ENCODE measurements at places on chromosomes 3 and 15.

- DNase-seq = no peak
Measured at GRCh38 chr15:99393641-99394040, 142.4 kb downstream of the LRRC28 start.

- DNase-seq = no peak
Measured at GRCh38 chr3:112633757-112634156, 7.2 kb downstream of the CCDC80 start.

DNA sequence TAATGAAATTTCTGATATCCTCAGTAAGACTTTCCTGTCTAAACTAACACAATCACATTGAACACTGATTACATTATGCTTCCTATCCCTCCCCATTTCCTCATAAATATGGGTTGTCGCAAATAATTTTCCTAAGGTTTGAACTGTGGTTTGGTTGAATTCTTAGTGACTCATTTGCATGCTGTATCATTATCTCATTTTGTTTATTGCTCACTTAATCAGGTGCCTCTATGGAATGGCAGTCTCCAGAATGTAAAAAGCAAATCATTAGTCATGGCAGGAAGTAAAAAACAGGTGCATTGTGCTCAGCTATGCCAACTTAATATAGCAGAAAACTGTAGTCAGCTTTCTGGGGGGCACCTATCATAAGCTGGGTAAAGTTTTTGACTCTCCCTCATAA, 216.0 kb upstream of the ZBTB20 start:
- DNase-seq = no peak

GRCh38 chr15:93047621-93048425, 41.2 kb downstream of the RGMA start:
- DNase-seq = no peak

- no peak for DNase-seq
Measured at GRCh38 chr3:193863657-193864357, 270.8 kb downstream of the OPA1 start.

- DNase-seq = no peak
Measured at GRCh38 chr3:141240687-141241615, 9.3 kb downstream of the PXYLP1 start.

DNA sequence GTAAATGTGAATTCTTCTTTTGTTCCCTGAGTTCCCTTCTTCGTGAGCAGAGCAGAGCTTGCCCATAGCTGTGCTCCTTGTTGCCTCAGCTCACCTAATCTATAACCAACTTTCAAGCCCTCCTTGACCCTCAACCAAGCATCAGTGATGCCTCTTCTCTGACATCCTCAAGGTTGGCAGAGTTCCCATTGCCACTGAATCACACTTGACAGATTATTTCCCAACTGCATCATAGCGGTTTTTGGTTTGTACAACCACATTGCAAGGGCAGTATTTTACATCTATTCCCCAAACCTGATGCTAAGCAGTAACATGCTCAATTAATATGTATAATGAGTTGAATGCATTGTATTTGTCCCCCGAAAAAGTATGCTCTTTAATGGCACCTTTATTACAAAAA, 133.0 kb upstream of the SNTN start:
- DNase-seq = no peak

DNA sequence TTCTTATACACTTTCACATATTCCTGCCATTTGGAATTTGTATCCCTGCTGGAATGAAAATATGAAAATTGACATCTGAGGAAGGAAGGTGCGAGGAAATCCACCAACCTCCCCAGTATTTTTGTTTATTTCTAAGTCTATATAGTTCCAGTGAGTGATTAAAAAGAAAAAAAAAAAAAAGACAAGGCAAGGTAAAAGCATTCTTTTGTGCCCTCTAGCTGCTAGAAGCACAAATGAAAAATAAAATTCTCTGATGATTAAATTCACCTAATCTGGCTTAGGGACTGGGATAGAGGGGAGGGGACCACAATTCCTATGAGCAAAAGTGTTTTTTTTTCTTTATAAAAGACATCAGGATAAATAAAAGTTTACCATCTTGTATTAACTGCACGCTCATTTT, 370.9 kb downstream of the NR2F2 start:
- DNase-seq = no peak

DNA sequence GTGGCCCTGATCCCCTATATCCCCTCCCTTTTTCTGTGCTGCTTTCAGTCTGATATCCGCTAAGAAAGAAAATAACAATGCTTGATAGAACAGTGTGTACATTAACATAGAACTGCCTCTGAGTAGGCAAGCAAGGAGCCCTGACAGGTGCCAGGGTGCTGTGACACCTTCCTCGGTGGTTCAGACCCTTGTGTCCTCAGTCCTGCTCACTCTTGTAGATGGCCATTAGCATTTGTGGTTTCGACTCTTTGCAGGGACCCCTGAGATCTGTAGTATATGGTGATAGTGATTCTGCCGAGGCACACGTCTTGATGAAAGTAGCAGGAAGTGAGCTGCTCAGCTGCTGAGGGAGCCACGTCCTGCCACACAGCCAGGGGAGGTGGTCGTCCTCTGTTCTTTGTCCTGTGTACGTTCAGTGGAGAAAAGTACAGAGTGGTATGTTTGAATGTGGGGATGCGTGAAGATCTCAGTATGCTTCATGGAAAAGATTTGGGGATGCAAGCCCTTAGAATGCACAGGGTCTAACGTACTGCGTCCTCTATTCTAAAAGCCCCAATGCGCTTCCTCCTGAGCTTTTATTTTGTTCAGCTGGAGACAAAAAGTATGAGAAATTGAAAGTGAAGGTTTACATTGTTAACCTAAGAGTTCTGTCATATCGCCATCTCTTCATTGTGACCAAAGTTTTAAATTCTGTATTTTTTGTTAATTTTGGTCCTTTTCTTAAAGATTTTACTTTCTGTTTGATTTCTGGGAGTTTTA, 35.4 kb downstream of the PXYLP1 start:
- DNase-seq = no peak

DNA sequence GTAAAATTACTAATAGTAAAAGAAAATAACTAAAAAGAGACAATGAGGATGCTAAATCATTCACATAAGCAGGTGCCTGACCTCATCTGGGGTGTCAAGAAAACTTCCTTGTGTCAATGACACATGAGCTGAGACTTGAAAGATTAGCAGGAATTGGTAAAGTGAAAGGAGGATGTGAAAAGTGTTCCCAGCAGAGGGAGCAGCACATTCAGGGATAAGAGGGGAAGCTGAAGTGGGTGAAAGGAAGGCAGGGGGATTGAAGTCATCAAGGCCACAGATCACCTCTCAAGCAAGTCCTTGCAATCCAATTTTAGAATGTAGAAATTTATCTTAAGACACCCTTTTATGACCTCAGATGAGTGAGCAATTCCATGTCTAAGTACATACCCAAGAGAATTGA, 60.2 kb upstream of the ACP3 start:
- DNase-seq = peak; percentile 29

DNA sequence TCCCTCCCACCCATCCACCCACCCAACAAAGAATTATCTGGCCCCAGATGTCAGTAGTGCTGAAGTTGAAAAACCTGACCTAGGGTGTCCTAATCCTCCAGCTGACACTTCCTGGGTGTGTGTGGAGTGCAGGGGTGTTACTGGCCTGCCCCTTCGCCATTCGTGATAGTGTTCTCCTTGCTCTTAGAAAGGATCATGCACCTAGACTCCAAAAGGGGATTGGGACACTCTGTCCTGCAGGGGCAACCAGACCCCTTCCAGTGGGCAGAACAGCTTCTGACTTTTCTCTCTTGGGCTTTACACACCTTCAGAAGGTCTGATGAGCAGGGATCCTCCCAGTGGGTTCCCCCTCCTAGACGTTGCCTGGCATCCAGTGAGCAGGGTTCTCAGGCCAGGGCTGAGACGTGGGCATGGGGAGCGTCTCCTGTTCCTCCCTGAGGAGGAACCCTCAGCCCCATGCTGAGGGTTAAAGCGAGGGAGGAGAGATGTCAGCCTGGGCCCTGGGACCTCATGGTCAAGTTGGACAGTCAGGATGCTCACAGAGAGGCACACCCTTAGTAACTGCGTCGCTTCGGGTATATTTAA, 75.0 kb downstream of the AAGAB start:
- no peak for DNase-seq

GRCh38 chr3:52786330-52787215, 8.0 kb upstream of the ITIH3 start:
- DNase-seq = no peak

- peak; percentile 25 for DNase-seq
Measured at GRCh38 chr15:74540161-74540760, 759 bp upstream of the ARID3B start.

DNA sequence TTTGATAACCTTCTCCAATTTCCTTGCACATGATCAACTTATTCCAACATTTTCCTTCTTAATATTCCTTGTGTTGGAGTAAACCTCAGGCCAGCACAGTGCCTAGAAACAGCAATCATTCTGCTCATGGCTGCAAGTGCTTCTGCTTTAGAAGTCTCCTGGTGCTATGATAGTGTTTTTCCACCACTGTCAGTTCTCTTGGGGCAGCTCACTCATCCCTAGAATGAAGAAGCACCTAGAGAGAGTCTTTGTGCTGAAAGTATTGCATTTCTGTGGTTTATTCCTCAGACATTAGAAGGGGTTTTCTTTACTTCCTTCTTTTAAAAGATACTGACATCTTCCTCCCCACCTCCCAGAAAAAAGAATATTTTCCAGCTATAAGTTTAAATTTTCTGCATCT, 183.5 kb downstream of the RYR3 start:
- no peak for DNase-seq

DNA sequence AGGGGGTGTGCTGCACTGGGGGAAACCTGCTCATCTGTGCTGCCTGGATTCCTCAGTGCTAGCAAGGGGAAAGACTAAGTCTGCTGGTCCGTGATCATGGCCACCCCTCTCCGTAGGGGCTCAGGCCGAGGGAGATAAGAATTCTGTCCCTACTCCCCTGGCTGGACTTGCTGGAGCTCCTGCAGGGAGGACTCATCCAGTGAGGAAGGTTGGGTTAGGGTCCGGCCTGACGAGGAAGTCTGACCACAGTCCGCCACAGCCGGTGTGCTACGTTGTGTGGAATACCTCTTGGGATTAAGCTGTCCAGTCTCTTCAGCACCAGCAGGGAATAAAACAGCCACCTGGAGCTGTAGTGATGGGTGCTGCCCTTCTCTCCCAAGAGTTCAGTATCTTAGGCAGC, 1309.1 kb upstream of the CADM2 start:
- DNase-seq = no peak

- no peak for DNase-seq
Measured at GRCh38 chr3:54791501-54792156, 136.2 kb downstream of the LRTM1 start.

GRCh38 chr3:37443363-37444035, 269.1 kb upstream of the LRRFIP2 start:
- no peak for DNase-seq

DNA sequence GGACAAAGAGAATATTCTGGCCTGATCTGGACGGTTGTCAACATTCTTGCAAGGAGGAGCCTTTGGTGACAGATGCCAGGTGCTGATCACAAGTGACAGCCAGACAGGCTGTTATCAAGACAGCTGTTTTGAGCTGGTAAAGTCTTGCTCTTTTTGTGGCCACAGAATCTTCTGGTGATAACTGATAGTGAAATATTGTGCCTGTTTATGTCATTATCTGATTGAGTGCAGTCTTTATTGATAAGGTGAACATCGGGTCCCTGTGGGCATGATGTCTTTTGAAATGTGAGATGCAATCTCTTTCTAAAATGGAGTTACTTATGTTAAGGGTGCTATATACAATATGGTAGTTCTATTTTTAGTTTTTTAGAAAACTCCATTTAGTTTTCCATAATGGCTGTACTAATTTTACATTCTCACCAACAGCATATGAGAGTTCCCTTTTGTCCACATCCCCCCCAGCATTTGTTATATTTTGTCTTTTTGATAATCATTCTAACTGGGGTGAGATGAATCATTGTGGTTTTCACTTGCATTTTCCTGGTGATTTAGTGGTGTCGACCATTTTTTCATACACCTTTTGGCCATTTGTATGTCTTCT, 10.7 kb downstream of the CEP63 start:
- no peak for DNase-seq

DNA sequence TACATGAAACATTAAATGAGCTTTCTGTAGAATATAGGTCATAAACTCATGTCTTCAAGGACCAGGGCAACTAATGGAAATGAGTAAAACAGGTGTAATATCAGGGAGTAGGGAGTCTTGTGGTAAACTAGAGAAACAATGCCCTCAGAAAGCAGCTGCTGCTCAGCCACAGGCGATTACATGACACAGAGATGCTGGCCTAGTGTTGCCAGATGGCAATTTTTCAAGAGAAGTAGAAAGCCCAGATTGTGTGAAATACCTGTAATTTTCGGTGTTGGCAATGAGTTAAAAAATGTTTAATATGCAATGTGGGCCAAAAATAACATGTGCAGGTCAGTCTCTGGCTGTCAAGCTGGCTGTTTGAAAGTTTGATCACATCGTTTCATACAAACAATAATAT, 23.4 kb downstream of the NCEH1 start:
- DNase-seq = no peak

DNA sequence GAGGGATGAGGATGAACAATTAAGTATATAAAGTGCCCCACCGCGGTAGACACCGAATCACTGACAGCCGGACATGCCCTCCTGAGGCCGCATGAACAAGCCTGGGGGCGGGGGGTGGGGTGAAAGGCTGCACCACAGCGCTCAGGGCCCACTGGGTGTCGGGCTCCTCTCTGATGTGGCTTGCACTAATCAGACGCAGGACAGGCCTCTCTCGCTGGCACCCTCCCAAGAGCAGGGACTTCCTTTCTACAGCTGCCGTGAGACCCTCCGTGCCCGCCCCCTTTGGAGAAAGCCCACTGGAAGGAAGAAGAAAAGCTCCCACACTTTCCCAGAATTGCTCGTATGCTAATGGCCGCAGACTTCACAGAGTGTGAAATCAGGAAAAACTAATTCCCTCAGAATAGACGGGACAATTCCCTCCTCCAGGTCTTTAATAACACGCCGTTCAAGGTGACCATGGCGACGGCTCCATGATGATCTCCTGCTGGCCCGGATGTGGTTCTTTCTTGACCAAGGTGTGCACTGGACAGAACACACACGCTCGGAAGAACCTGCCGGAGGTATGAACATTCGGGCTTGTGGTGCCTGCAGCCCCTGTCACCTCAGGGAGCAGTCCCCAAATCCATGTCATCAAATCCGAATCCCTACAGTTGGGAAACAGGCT, 32.0 kb downstream of the IQSEC1 start:
- DNase-seq = no peak

- no peak for DNase-seq
Measured at GRCh38 chr15:65326818-65327217, 22.3 kb downstream of the RNU5B-1 start.

GRCh38 chr3:106529738-106530137, 660.9 kb upstream of the CBLB start:
- no peak for DNase-seq

DNA sequence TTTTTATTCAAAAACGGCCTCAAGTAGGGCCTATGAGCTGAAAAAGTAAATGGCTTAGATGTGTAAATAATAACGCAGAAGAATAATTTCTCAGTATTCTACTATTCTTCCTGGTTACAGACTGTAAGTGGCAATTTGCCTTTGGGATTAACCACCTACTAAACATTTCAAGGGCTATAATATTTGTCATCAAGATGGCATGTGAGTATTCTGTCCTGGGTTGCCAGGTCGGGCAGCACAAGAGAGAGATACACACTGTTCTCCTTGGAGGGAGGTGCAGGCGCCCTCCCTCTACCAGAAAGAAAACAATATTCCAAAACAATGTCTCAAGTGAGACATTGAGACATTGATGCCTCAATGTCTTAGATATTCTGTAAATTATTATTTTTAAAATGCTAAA, 278.4 kb downstream of the OCA2 start:
- DNase-seq = no peak

- DNase-seq = no peak
Measured at GRCh38 chr15:67531379-67531914, 10.5 kb downstream of the C15orf61 start.

All from nephron progenitor cell (in vitro differentiated cells).